ENCODE measurements at places on chromosomes 16 and 17.

GRCh38 chr16:73365016-73365551 lies 317.2 kb upstream of the ZFHX3 start:
- no peak for DNase-seq

GRCh38 chr16:2968368-2968737 lies 795 bp upstream of the PAQR4 start:
- no peak for DNase-seq

GRCh38 chr16:56336071-56336688 lies 89.2 kb downstream of the AMFR start:
- DNase-seq: no peak

DNA sequence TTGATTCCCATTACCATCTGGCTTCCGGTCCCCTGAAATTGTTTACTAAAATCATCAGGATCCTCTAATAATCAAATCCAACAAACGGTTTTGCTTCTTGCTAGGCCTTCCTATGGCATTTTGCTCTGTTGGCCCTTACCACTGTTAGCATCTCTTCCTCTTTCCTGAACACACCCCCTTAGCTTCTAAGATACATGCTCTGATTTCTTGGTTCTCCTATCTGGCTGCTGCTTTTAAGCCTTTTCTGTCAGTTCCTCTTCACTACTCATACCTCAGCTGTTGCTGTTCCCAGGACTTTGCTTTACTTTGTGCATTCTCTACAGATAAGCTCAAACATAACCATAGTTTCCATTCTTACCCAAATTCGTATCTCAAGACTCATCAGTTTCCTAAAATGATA lies 11.4 kb downstream of the CAPNS2 start:
- DNase-seq: no peak

DNA sequence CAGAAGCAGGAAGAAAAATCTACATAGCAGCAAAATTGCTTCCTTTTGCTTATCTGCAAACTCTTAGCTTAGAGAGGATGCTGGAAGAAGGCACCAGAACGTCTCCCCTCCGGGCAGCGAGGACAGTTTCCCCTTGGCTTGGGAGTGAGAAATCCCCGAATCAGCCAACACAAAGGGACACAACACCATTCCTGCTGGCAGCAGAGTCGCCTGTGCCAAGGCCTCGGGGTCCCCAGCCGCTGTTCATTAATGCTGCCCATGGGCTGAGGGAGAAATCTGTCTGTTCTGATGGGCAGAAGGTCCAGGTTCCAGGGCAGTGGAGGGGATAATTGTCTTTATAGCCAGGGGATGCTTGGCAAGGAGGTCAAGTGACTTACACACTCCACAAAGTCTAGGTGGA lies 38.0 kb downstream of the CACNG3 start:
- no peak for DNase-seq

- peak; percentile 47 for DNase-seq
Observed at GRCh38 chr17:47229535-47230443, 20.6 kb downstream of the MYL4 start.

- no peak for DNase-seq
Observed at GRCh38 chr16:13780406-13781168, 139.4 kb upstream of the ERCC4 start.

DNA sequence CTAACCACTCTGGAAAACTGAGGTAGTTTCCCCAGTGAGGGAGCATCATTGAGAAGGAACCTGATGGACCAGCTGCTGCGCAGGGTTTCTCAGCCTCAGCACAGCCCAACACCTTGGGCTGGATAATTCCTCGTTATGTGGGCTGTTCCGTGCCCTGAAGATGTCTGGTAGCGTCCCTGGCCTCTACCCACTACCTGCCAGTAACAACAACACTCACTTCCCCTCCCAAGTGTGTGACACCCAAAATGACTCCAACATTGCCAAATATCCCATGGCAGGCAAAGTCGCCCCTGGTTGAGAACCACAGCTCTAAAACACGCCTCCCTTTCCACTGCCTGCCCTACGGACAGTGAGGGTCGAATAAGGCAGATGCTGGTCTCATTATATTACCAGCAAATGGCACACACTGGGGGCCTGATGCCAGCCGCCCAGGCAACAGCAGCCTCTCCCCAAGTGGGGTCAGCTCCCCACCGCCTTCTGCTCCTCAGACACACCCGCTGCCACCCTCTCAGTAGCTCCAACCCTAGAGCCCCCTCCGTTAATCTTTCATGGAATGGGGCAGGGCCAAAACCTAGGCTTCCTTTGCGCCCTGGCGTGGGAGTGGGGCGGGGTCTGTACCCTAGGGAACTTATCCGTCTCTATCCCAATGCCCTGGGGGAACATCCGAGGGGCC lies 1.0 kb downstream of the RHBDF2 start:
- no peak for DNase-seq

GRCh38 chr17:81112450-81112849 lies 52.9 kb upstream of the PVALEF start:
- no peak for DNase-seq

GRCh38 chr17:27153005-27153404 lies 140.9 kb upstream of the WSB1 start:
- no peak for DNase-seq

DNA sequence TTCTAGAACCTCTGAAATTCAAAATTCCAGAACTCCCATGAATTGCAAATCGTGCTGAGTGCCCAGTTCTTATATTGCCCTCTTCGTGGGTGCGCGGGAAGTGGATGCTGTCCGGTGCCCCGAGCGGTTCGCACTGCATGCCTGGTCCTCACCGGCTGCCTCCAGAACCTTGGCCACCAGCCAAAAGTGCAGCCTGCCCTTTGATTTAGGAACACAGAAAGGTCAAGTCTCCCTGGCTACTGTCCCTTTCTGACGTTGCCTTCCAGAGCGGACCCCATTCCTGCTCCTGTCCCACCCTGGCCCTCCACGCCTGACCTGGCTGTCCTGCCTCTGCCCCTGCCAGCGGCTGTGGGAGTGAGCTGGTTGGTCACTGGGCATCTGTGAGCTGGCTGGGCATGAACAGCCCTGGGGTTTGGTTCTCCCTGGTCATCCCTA lies 9.7 kb downstream of the NEUROD2 start:
- no peak for DNase-seq

DNA sequence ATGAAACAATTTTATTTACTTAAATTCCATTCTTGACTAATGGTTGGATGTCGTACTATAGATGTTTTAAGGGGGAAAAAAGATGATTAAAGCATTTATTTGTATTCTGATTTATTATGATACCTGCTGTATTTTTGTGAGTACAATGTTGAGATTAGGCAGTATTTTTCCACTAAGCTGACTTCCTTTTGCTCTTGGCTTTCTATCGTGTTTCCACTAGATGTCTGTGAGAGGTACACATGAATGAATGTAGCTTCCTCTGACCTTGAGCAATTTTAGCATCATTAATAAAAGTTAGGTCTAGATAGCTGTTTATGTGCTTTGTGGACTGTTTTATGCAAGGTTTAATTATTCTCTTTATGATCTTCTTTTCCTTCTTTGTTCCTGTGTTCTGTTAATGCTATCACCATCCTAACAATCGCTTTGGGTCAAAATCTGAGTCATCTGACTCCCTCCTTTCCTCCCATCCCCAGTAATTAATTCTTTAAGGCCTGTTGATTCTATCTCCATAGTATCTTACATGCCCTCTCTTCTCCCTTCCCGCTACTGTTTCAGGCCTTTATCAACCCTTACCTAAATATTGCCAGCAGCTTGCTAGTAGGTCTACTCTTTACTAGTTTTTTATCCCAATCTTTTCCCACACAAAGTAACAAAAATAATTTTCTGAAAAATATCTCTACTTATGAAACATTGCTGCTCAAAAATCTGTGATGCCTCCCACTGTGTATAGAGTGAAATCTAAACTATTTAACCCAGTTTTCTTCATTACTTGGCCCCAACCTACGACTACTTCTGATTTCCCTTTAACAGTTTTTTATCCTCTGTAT lies 76.0 kb downstream of the VMP1 start:
- peak; percentile 82 for DNase-seq

DNA sequence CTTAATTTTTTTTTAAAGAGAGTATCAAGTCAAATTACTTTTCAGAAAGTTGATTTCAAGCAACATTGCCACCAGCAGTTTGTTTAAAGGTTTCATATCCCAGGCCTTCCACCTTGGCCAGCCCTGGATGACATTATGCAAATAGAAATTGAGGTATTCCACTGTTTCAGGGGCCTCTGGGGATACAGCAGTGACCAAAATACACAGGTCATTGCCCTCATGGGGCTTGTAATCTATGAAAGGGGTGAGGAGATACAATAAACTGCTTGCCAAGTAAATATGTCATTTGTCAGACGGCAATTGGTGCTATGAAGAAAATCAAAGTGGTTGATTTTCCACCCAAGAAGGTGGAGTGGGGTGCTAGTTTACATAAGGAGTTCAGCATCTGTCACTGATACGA lies 37.8 kb upstream of the TMC5 start:
- DNase-seq: no peak

- DNase-seq: no peak
Observed at GRCh38 chr17:44081681-44082080, 11.1 kb downstream of the G6PC3 start.

GRCh38 chr17:14103836-14104235 lies 34.5 kb downstream of the COX10 start:
- no peak for DNase-seq

DNA sequence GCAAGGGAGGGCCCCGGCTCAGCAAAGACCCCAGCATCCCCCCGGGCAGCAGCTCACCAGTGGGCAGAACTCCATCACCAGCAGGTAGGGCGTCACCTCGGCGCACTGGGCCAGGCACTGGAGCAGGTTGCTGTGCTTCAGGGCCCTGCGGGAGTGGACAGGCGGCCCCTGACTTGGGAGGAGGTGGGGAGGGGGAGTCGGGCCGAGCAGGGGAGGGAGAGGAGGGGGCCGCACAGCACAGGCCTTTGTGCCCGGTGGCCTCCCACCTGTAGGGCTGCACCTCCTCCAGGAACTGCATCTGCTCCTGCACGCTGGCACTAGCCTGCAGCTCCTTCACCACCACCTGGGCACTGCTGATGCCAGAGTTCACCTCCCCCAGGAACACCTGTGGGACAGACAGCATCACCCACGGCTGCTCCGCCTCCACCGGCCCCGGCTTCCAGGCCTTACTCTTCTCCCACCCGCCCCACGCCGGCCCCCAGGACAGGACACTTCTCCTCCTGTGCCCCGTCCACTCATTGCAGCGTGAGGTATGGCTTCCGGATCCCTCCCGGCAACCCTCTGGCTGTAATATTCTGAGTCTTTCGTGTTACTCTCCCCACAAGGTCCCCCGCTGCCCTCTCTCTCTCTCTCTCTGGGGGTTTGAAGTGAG lies 37.7 kb upstream of the PVALEF start:
- DNase-seq: no peak

DNA sequence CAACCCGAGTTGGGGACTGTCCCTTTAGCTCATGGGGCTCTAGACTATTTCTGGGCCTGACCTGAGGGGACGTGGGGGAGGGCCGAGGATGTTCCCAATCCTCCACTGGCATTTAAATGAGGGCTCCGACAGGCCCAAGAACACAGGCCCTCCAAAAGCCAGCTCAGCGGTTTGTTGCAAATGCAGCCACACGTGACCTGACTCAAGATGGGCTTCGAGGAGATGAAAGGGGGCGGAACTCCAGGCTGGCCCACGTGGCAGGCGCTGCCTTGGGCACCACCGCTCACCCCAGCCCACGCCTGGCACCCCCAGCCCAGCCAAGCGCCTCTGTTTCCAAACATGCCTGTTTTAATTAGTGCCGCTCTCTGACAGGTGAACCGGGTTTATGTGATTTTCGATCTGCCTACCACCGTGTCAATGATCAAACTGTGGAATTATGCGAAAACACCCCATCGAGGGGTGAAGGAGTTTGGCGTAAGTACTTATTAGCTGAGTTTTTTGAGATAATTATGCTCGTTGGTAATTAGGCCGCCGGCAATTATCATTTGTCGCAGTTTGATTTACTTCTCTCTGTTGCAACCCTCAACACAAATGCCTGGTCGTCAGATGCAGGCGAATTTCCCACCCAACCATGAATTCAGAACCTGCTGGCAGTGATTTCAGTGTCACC lies 226.7 kb downstream of the KATNIP start:
- DNase-seq: no peak

DNA sequence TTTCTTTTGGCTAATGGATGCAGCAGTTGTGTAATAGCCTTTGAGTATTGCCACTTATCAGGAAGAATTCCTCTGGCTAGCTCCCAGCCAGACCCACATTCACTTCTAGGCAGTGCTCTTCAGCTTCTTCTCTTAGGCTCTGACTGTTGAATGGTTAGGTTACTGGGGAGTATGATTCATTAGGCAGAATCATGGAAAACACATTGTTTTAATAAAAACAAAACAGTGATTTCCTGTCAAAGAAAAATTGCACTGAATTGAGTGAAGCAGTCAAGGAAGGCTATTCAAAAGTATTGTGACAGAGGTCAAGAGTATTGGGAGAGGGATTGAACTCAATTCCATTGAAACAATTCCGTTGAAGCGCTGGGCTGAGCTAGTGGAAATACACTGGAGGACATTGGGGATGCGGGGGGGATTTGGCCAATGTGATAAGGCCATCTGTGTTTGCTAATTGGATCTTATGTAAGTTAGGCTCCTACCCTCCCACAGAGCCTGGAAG lies 68.0 kb downstream of the CNTNAP4 start:
- DNase-seq: no peak

DNA sequence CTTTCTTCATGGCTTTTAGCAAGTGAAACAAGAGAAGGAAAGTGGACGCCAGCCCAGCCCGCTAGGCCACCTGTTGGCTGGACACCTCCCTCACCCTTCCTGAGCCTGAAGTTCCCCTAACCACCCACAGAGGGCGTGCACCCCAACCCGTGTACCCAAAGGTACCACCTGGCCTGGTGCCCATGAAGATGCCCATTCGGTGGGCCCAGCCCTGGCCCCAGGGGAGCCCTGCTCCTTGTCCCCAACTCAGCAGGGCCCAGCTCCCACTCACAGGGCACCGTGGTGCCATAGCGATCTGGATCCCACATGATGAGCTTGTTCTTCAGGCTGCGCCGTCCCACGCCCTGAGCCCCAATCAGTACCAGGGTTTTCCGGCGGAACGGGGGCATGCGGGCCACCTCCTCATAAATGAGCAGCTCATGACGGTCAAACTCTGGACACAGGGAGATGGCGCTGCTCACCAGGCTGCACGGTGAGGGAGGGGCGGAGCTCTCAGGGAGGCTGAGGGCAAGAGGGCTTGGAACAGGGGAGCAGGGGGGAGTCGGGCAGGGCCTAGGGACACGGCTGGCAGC lies 26.8 kb downstream of the MPP2 start:
- DNase-seq: peak; percentile 35

DNA sequence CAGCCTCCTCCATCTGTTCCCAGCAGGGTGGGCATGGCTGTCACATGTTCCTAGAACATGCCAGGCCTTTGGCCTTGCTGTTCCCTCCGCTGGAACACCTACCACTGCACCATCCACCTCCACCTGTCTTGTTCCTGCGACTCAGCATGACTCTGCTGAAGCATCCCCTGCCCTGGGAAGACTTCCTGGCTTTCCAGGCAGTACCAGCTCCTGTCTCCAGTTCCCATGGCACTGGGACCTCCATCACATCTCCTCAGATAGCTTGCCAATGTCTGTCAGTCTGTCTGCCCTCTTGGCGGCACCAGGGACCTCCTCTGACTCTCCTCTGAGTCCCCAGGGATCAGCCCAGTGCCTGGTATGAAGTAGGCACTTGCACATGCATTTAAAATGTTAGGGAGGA lies 15.7 kb downstream of the PDP2 start:
- no peak for DNase-seq

All from T-helper 2 cell (primary cell).